IPS DF 6.9 (cell line): ENCODE measurements at places on chromosomes 2 and 18.

- DNase-seq, result no peak
These were observed 471.1 kb upstream of the FAM98A start for GRCh38 chr2:34070196-34070595.

DNA sequence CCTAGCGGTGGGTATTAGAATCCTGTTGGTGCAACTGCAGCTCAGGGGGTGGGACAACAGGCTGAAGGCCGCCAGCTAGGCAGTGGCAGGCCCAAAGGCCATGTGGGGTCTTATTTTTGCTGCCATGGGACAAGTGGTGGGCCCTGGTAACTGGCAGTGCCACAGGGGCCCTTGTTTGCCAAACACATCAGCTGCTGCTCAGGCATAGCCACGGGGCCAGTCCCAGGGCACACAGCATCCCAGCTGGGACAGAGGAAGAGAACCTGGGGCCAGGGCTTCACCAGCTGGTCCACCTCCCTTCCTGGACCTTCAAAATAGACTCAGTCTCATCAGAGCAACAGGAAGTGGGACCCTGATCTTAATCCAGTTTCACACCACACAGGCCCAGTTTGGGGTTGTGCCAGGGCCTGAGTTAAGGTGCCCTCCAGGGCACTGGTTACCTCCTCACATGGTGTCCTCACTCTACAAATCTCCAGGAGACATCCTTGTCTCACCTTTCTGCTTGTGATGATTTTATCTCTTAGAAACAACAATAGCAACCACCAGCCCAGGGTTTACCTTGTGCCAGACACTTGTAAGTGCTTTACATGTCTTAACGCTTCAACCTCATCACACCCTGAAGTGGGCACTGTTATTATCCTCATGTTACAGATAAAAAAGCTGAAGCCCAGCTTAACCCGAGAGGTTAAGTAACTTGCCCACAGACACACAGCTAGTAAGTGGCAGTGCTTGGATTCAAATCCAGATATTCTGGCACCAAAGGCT, 98.5 kb downstream of the GYPC start:
- DNase-seq, result no peak

GRCh38 chr2:191618046-191618780, 59.7 kb upstream of the NABP1 start:
- no peak for DNase-seq

DNA sequence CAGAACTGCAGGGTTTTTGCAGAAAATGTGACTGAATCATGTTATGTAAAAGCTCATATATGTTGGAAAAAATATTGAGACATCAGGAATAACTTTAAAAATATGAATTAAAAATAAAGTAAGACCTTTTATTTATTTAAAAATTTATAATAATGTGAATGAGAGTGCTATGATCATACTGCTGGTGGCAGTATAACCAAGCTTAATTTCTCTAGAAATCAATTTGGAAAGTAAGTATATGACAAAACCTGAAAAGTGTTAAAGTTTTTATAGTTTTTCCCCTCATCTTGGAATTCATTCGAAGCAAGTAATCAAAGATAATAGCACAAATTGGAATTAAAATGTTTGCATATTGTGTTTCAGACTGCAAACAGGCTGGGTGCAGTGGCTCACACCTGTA, 7.5 kb downstream of the SLC39A10 start:
- DNase-seq, result no peak

- DNase-seq, result no peak
These were observed 272.5 kb downstream of the GALR1 start for GRCh38 chr18:77522051-77522675.

DNA sequence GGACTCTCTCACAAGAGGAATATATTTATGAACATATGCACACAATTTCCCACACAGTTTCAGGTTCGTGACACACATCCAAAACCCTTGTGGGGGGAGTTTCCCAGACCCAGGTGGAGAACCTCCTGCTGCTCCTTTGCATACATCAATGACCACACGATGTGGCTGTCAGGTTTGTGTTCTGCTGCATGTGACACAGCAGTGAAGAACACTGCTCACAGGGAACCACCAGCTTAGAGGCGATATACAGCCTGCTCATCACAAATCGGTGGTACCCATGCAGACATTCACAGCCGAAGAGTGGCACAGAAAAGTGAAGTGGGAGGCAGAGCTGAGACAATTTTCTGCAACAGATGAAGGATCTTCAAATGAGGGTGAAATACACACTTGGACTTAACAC, 175.6 kb upstream of the ZFP36L2 start:
- DNase-seq, result no peak

GRCh38 chr2:130743278-130743677, 12.1 kb upstream of the AMER3 start:
- no peak for DNase-seq

DNA sequence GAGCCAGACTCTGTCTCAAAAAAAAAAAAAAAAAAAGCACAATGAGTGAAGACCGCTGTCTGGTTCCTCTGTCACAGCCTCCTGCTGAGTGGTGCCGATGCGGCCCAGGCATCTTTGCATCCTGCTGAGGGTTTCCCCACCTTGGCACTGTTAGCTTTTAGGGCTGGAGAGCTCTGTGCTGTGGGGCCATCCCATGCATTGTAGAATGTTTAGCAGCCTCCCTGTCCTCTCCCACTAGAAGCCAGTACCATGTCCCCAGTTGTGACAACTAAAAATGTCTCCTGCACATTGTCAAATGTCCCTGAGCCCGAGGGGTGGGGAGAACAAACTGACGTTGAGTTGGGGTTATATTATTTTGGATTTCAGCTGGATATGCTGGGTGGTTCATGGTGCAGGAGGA, 7.9 kb upstream of the COLEC11 start:
- no peak for DNase-seq

DNA sequence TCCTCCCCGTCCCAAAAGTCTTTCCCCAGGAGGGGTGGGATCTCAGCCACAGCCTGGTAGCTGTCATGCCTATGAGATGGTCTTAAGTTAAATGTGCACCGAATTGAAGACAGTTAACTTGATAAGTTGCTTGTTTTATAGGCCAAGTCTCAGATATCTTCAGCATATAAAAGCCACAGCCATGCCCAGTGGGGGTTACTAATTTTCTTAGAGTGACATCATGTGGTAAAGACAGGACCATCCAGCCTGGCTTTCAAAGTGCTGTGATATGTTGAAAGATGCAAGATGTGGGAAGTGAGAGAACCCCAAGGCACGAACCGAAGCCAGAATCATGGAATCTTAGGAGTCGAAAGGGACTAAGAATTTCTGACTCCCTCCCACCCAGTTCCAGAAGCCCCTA, 42.1 kb upstream of the FAM124B start:
- no peak for DNase-seq

- DNase-seq, result no peak
These were observed 27.4 kb downstream of the PRKCE start for GRCh38 chr2:45678791-45679348.

DNA sequence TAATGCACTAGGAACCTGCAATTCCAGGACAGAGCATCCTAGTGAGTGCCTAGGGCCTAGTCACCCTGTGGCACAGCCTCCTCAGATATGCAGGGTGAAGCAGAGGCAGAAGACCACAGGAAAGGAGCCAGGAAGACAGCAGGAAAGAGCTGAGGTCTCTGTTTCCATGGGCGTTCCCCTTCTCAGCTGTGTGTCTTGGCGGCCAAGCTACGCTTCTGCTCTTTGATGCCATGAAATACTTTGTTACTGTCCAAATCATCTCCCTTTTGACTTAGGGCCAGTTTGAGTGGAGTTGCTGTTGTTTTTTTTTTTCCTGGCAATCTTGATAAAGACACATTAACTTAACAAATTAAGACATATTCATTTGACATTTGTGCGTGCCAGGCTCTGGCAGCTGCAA, 67.3 kb downstream of the APOB start:
- DNase-seq, result no peak

- no peak for DNase-seq
These were observed 130.0 kb upstream of the RND3 start for GRCh38 chr2:150617351-150617978.

- DNase-seq, result no peak
These were observed 2.8 kb downstream of the NYAP2 start for GRCh38 chr2:225402210-225402776.

DNA sequence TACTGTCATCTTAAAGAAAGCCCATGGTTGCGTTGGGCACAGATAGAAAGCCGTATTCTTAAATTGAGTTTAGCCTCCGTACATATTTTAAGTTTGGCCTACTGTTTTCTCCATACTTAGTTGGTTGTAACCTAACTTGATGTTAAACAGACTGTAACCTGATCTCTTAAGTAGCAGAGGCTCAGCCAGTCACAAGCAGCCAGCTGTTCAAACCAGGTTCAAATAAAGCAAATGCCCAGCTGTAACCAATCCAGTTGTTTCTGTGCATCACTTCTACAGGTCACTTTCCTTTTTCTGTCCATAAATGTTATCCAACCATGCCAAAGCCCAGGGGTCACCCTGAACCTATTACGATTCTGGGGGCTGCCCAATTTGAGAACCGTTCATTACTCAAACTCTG, 10.0 kb upstream of the THADA start:
- DNase-seq, result no peak

DNA sequence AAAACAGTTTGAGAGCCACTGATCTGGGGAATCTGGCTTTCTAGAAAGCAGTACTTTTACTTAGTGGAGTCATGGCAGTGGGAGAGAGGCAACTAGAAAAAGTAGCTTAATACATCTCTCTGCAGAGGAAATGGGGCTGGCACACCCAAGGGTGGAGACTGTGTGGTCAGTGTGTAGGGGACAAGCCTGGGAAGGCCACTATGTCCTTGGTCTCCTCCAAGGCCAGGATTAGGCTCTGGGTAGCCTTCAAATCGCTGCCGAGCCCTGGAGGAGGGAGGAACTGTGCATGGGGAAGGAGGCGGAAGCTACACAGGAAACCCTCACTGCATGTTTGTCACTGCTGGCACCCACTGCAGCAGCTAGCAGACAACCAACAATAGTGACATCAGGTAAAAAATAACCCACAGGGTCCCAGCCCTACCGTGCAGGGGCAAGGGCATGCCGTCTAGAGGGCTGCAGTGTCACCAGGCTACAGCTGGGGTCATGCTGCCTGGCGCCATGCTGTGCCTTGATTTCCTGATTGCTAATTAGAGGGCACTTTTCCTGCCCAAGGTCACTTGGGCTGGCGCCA, 34.8 kb downstream of the LBH start:
- no peak for DNase-seq

GRCh38 chr18:3525870-3526420, 76.0 kb downstream of the TGIF1 start:
- DNase-seq, result no peak

DNA sequence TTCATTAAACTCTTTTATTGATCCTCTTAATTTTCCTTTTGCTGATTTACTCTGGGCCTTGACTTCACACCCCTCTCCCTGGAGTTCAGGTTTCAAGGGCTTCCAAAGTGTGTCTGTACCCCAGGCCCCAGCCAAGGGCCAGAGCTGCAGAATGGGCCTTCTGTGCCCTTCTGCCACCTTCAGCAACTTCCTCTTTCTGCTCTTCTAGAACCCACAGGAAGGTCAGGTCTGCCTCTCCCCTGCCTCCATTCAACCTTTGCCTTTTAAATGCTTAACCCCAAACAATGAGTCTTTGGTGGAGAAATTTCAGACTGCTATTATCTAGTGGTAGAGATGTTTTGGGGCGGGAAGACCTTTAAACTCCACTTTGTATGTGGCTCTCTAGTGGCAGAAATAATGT, 63.1 kb downstream of the TSN start:
- DNase-seq, result no peak

DNA sequence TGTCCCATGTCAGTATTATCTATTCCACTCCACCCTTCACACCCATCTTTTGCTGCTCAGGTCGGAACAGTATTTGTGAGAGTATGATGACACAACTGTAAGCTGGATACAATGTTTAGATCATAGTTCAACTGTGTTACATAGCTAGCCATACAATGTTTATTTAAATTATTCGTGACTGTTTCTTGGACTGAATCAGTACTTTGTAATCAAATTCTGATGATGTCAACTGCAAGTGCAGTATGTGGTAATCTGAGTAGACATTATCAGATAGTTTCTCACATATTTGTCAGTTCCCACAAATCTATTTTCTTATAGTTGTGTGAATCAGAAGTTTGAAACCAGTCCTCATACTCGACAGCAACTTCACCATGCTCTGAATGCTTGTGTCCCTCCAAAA, 177.6 kb downstream of the ZNF407 start:
- DNase-seq, result no peak

GRCh38 chr18:59509481-59510442, 150.7 kb upstream of the LMAN1 start:
- no peak for DNase-seq

- DNase-seq, result no peak
These were observed 36.3 kb downstream of the BMP10 start for GRCh38 chr2:68834737-68835376.

- DNase-seq, result no peak
These were observed at the start of gene RAD51AP2 for GRCh38 chr2:17518212-17519154. RAD51AP2 (minus strand) TSS chr2:17518440; CDS start chr2:17518415, 25 bp downstream.

DNA sequence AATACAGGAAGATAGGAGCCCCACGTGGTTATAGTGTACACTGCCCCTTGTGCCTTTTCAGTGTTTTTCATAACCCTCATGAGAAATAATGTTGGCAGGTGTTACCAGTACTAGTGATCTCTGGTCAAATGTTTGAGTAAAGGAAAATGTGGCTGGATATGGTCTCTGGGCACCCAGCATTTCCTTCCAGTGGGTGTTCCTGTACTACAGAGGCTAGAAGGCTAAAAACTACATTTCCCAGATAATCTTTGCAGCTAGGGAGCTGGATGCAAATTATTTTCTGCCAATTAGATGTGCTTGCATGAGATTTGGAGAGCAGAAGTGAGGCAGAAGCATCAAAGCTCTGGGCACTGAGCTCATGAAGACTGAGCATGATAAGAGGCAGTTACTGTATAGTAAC, 45.1 kb downstream of the KIAA2012 start:
- no peak for DNase-seq

GRCh38 chr2:85019121-85019520, 48.2 kb downstream of the KCMF1 start:
- DNase-seq, result no peak

DNA sequence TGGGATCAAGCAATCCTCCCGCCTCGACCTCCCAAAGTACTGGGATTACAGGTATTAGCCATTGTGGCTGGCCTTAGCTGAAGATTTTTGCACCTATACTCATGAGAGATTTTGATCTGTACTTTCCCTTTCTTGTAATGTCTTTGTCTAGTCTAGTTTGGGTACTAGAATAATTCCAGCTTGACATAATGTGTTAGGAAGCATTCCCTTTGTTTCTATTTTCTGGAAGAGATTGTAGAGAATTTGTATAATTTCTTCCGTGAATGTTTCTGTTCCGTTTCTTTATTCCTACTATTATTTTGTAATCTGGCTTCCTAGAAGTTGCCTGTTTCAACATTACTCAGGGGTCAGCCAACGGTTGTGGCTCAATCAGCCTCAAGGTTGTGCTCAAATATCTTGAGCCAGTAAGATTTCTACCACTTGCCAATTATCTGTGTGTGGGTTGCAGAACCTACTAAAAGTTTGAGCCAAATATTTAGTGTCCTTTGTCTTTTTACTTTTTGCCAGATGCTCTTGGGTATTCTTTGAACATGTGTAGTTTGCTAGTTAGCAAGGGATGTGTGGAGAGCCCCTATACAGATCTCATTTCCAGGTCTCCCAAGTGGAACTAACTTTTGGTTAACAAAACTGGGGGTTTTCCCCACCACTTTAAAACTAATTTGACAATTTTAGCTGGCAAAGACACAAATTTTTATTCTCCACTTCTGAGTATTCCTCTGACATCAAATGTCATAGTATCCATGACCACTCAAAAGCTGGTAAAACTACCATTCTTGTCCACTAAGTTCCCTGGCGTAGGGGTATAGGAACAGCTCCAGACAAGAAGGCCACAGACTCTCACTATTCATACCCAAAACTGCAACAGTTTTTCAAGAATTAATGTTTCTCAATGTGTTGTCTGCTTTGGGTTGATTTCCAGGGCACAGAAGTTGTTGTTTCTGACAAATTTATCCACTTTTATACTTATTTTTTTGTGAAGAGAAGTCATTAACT, 42.8 kb upstream of the BAZ2B start:
- no peak for DNase-seq
